ENCODE measurements at places on chromosomes 12 and 14.

DNA sequence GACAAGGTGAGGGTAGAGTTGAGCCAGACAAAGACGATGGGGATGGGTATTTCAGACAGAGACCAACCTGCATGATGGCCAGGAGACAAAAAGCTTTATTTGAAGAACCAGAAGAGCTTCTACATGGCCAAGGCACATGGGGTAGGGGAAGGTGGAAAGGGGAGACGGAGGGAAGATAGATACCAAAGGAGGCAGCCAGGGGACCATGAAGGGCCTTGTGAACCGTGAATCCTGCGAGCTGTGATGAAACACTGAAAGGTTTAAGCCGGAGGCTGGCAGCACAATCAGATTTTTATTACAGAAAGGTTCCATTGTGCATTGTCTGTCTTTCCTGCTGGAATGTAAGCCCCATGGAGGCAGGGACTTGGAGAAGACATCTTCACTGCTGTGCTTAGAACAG is 72.4 kb downstream of the PLXNC1 start:
- DNase-seq, result no peak

- DNase-seq, result no peak
Measured at GRCh38 chr12:67451206-67451605, 182.0 kb downstream of the CAND1 start.

GRCh38 chr14:103016071-103016470 is 41.3 kb downstream of the CDC42BPB start:
- DNase-seq, result no peak

DNA sequence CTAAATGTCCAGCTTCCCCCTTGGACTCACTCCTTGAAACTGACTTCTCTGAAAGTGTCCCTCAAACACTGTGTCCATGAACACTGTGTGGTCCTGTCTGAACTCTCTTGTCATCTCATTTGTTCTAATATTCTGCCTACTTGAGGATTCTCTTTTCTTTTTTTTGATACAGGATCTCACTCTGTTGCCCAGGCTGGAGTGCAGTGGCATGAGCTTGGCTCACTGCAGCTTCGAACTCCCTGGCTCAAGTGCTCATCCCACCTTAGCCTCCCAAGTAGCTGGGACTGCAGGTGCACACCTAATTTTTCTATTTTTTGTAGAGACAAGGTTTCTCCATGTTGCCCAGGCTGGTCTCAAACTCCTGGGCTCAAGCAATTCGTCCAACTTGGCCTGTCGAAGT is 4.9 kb upstream of the HEBP1 start:
- DNase-seq, result no peak

DNA sequence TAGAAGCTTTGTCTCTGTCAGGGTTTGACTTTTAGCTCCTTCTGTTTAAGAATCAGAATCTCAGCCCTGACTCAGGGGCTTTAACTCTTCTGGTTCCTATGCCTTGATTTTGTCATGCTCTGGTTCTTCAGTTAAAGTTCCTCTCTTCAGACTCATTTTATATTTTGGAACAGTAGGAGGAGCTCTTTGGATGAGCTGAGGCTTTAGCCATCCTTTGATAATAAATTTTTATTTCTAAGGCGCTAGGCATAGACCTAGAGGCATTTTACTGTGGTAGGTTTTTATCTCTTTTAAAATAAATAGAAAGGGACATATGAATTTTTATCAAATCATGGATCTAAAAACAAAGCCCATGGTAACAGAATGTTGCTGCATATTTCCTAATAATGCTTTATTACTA is 51.7 kb downstream of the ATP23 start:
- no peak for DNase-seq

Data from central memory CD4-positive, alpha-beta T cell (primary cell).